ENCODE measurements at places on chromosomes 1 and 21.

DNA sequence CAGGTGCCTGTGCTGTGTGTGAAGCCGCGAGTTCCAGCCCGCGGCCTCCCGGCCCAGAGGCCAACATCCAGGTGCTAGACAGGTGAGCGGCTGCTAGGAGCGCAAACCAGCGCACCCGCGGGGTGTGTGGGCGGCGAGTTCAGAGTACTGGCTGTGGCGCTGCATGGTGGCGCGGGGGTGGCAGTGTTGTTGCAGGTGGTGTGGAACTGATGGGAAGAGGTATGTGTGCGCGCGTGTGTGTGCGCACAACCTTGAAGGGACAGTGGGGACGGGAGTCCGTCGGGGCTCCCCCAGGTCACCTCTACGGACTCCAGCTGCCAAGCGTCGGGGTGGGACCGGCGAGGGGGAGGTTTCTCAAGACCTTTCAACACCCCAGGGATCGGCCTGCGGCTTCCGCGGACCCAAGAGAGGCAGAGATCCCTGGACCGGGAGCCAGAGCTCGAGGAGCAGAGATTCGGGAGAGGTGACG lies 433 bp upstream of the DMBX1 start:
- no peak for DNase-seq

- peak; percentile 65 for DNase-seq
Observed at GRCh38 chr1:62746086-62746808, 37.7 kb upstream of the ATG4C start.

- DNase-seq, result no peak
Observed at GRCh38 chr1:10179406-10180091, 30.8 kb upstream of the KIF1B start.

GRCh38 chr1:89262643-89263042 lies 10.0 kb downstream of the GBP5 start:
- DNase-seq, result no peak

- no peak for DNase-seq
Observed at GRCh38 chr21:46111193-46111571, 13.3 kb downstream of the COL6A2 start.

DNA sequence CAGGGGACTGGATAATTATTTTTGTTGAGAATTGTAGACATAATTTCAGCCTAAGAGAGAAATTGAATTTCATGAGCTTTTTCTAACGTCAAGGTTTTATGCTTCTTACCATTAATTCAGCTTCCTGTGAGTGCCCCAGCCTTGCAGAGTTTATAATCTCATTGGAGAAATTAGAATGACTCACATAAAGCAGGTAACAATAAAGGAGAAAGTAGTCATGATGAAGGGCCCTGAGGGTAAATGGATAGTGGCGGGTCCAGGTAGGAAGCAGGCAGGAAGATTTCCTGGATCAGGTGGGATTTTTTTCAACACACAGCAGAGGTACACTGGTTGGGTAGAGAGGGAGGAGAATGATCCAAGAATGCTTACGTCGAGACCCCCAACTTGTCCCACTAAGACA lies 311.4 kb downstream of the BARHL2 start:
- no peak for DNase-seq

GRCh38 chr1:215669806-215670491 lies 102.8 kb downstream of the KCTD3 start:
- DNase-seq, result peak; percentile 34

GRCh38 chr21:23215261-23215660 lies 2217.1 kb downstream of the NCAM2 start:
- DNase-seq, result no peak

- DNase-seq, result no peak
Observed at GRCh38 chr1:243587823-243588560, 262.1 kb downstream of the AKT3 start.

GRCh38 chr1:201436393-201436792 lies 14.9 kb upstream of the TNNI1 start:
- peak; percentile 78 for DNase-seq
